HAP-1 (cell line): ENCODE measurements at places on chromosomes 11 and 22.
A peak's percentile ranks its signal among the peaks of the same experiment; 100 is the strongest.

GRCh38 chr11:94500181-94500580 lies 6.4 kb downstream of the ANKRD49 start:
- DNase-seq: peak; percentile 63

DNA sequence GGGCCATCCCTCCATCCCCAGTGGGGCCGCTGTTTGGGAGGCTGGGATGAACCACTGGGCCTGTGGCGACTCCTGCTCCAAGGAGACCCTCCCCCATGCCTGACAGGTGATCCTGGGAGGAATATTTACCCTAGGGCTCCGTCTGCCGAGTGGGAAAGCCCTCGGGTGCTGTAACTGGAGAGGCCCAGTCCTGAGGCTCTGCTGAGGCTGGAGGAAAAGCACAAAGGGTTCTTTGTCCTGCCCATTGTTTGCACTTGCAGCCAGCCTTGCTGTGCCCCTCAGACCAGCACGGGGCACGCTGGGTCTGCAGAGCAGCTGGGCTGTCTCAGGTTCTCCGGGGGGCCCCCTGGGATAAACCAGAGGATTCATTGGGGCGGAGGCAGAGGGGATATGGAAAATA lies 321.1 kb downstream of the MN1 start:
- DNase-seq: peak; percentile 79

- no peak for DNase-seq
These were observed 49.5 kb upstream of the B3GNT6 start for GRCh38 chr11:76984743-76985142.

DNA sequence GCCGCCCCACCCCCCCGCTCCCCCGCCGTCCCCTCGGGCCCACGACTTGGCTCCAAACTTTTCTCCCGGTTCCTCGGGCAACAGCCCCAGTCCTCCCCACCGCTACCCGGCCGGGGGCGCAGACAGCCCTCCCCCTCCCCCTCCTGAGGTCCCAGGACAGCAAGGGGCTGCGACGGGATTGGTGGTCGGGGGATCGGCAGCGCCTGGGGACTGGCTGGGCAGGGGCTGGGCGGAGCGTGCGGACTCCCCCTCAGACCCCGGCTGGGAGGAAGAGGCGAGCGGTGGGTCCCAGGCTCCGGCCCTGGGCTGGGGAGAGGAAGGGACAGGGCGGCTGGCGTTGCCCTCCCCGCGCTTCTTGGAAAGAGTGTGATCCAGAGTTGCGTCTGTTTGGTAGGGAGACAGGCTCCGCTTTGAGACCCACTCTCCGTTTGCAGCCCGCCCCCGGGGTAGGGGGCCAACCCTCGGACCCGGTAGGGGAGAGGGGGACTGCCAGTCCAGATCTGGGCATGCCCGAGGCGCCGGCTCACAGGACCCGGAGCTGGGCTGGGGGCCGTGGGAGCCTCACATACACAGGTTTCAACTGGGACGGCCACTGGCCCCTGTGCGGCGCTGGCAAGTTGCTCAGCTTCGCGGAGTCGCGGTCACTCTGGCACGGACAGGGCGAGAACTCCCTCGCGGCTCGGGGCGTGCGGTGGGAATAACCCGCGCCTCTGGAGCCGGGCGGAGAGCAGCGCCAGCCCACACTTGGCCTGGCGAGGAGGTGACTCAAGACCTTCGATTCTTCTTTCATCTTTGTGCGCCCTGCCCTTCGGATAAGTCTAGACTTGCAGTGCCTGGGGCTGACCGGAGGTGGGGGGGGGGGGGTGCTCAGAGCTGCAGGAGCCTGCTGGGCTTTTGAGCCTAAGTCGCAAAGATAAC lies 999 bp downstream of the TSKU start:
- peak; percentile 81 for DNase-seq

DNA sequence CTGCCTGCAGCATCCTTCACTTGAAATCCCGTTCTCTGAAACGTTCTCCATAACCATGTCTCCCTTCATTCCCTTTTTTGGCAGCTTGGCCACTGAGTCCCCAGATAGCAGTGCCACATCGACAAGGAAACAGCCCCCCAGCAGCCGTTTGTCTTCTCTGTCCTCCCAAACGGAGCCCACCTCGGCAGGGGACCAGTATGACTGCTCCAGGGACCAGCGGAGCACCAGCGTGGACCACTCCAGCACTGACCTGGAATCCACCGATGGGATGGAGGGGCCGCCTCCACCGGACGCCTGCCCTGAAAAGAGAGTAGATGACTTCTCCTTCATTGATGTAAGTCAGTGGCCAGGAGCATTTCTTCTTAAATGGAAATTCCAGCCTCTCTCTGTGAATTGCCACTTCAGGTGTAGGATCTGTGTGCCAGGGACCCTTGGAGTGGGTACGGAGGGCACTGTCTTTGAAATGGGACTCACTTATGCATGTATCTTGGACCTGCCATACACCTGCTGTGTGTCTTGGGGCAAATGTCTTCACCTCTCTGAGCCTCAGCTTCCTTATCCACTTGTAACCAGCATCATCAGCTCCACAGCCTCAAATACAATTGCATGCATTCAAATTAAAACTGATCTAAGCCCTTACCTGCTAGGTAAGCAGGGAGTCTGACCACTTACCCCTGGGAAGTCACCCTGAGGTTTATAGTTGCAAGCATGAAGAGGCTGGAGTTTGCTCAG lies 25.3 kb upstream of the CRYBB3 start:
- no peak for DNase-seq

- DNase-seq: no peak
These were observed 3.7 kb downstream of the TSG101 start for GRCh38 chr11:18523084-18523483.

- no peak for DNase-seq
These were observed 12.6 kb downstream of the PPARA start for GRCh38 chr22:46162771-46163556.
